Stomach (tissue), 19 donors: ENCODE measurements at places on chromosomes 5 and 9. TPM values are rescaled to one million over a fixed set of nuclear protein-coding genes. Genes with fewer than 3 reads are reported as not detected.

CDH6 gene
- polyA plus RNA-seq: 0.31 TPM

LMX1B gene
- not detected for polyA plus RNA-seq

SLC4A9 gene
- polyA plus RNA-seq: 0.30 TPM

KLHL3 gene
- 0.50 TPM for polyA plus RNA-seq

F12 gene
- 13.6 TPM for polyA plus RNA-seq

FBXO4 gene
- 9.4 TPM for polyA plus RNA-seq

FAM153A gene
- polyA plus RNA-seq: 11.2 TPM

PLAC8L1 gene
- not detected for polyA plus RNA-seq

IARS1 gene
- 20.2 TPM for polyA plus RNA-seq
